Renal cortex interstitium (tissue), 15 donors: ENCODE measurements at places on chromosomes 1 and 21.

DNA sequence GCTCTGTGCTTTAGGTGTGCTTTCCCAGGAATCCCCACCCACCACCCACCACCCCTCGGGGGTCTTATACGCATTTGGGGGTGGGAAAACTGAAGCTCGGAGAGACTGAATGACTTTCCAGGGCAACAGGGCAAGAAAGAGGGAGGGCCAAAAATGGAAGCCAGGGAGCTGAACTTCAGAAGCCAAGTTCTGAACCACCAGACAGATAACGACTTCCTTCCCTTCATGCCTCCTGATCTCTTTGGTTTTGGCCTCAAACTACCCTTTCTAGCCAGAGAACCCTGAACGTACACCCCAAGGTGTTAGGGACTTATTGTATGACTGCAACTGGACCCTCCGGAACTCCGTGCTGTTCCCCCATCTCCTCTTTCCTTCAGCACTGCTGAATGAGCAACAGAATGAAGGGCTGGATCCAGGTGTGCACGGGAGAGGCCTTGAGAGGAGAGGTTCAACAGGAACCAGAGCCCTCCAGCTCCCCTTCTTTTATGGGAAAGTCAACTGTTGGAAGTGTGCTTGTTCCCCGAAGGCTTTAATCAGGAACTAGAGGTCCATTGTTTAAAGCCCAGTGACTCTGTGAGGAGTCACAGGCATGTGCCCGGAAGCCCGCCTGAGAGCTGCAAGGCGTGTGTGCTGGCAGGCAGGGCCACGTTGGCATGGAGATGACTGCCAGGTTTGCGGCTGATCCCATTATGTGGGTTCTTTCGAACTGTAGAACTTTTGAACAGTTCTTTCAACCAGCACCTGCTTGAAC lies 3.1 kb downstream of the BACE2 start:
- DNase-seq, result no peak

DNA sequence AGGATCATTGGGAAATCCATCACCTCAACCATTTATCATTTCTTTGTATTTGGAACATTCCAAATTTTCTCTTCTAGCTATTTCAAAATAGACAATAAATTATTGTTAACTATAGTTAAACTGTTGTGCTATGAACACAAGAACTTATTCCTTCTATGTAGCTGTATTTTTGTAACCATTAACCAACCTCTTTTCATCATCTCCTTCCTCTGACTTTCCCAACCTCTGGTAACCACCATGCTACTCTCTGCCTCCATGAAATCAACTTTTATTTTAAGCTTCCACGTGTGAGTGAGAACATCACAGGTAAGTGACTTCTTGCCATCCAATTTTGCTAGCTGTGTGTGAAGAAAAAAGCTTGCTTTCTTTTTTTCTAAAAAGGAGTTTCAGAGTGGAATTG lies 418 bp downstream of the IFI44L start:
- DNase-seq, result no peak

- no peak for DNase-seq
These were observed 7.9 kb upstream of the ERICH3 start for GRCh38 chr1:74681449-74681848.

- no peak for DNase-seq
These were observed 397.6 kb downstream of the PLA2G4A start for GRCh38 chr1:187226396-187226795.

DNA sequence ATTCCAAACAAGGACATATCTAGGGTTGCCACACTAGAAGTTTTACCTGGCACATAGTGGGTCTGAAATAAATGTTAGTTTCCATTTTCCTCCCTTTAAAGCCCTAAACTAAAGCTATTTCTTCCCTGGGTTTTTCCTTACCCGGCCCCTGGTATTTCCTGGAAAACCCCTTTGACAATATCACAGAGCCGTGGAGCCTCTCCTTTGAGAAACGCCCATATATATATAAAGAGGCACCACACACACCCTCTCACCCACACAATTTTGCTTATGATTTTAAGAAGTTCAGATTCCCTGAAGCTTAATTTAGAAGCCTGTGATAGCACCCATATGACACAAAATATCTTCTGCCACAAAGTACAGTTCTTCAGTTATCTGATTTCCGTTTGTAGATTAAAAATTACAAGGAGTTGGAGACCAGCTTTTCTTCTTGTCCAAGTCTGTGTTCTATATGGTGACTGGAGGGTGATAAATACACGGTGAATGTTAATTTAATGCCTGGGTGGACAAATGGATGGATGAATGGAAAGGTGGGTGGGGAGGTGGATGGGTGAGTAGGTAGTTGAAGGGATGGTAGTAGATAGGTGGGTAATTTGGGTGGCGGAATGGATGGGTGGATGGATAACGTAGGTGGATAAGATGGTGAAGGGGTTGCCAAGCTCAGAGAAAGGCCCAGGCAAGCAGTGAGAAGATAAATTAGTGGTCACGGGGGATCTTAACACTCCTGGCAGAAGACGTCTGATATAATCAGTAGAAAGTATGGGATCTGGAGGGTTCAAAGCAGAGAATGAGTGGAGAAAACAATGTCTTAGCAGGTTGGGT lies 154.4 kb upstream of the FGGY start:
- DNase-seq, result no peak
